HS-27A (cell line): ENCODE measurements at places on chromosomes 4 and X.

DNA sequence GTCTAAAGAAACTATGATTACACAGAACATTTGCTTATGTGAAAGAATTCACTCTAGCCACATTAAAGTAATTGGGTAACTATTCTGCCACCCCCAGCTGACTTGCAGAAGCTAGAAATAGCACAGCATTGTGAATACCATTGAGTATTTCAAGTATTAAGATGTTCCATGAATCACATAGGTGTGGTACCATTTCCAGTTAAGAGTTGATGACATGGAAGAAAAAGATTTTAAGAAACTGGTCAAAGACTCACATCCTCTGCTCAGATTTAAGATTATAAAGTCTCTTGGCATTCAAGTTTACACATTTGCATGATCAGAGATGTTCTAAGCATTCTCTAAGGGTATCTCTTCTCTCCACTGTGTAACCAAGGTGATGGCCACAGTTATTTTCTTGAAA is 287.5 kb downstream of the CAMK2D start:
- peak; percentile 79 for DNase-seq

DNA sequence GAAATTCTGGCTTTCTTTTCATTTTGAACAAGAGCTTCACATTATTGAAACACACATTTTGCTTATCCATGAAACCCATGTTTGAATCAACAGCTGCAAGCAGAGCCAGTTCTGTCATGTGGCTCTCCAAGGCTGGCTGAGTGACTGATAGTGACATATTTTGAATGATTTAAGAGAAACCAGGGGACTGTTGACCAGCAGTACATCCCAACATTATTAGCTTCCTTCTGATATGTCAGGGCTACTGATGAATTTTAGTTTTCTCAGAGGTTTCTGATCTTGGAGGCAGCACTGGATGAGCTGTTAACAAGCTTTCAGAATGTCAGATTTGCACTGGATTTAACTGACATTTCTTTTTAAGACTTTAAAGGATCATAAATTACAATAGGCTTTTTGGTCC is 74.6 kb upstream of the GRXCR1 start:
- no peak for DNase-seq

GRCh38 chr4:47827343-47828047 is 10.4 kb downstream of the CORIN start:
- no peak for DNase-seq

GRCh38 chr4:79964400-79965211 is 108.4 kb downstream of the ANTXR2 start:
- no peak for DNase-seq

DNA sequence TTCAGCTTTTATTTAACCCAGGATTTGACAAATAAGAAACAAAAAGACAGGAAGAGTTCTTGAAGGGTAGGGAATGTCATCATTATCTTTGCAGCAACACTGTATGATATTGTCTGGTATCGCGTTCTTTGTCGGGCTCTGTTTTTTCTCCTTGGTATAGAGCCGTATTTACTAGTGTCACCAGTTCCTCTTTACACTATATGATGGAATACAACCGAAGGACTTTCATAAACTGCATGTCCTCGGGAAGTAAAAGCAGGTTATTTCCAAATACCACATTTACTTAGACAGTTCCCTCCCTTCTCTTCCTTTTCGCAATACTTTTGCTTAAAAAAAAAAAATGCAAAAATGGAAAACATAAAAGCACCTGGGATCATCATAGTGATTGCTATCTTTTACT is 96.6 kb upstream of the IL13RA1 start:
- no peak for DNase-seq

DNA sequence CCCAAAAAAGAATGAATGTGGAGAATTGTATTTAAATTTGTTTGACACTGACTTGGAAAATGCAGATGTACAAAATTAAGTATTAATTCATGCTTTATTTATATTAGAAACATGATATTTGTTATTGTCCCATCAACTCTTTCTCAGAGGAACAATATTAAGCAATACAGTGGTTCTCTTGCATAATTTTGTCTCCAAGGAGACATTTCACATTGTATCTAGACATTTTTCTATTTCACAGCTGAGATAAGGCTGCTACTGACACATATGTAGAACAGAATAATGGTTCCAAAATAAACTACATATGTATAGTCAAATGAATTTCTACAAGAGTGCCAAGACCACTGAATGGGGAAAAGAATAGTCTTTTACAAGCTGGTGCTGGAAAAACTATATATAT is 427.9 kb upstream of the SPANXN1 start:
- no peak for DNase-seq

GRCh38 chr4:16894406-16894805 is 4.0 kb downstream of the LDB2 start:
- no peak for DNase-seq

- DNase-seq = no peak
These were observed 26.0 kb upstream of the BMP2K start for GRCh38 chr4:78749972-78750727.

DNA sequence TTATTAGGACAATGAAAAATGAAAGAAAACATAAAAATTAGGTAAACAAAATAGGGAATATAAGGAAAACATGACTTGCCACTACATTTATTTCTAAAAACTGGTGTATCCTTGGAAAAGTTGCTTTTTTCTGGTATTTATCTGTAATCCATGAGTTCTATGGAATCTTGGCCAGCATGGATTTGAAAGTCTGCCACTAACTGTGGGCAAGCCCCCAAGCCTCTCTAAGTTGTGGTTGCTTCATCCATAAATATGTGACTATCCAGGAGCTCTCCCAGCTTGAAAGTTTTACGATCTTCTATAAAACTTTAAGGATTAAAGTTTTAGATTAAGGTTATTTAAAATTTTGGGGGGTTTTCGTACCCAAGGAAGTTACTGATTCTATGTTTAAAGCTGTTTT is 21.8 kb downstream of the RPS6KA3 start:
- DNase-seq = no peak

- no peak for DNase-seq
These were observed 127.7 kb downstream of the ASB9 start for GRCh38 chrX:15142084-15142715.

DNA sequence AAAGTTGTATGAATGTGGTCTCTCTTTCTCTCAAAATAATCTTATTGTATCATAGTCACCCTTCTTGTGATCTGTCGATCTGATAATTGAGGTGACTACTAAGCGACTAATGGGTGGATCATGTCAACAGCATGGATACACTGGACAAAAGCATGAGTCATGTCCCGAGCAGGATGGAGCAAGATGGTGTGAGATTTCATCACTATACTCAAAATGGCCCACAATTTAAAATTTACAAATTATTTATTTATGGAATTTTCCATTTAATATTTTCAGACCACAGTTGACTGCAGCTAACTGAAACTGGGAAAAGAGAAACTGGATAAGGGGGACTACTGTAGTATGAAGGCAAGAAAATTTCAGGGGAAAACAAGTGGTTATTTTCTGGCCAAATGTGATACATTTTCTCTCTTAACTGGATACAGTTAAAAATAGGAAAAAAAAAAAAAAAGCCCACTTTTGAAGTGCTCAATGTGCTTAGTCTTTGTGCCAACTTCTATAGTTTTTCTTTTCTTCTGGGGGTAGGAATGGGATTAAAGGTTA is 25.3 kb downstream of the FAM241A start:
- peak; percentile 88 for DNase-seq

DNA sequence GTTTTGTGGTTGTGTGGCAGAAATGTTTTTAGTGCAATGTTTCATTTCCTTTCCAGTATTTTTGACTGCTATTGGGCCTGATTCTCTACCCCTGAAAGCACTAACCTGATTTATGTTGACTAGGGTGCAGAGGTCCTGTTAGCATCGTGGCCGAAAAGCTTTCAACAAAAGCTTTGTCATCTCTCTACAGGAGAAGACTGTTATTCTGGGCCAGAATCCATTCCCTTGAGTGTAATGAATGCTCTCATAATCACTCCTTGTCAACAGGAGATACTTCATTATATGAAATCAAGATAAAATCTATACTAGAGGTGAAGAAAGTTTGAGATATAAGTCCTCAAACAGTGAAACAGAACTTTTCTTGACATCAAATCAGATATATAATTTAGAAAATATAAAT is 195.5 kb downstream of the ZNF330 start:
- DNase-seq = no peak

DNA sequence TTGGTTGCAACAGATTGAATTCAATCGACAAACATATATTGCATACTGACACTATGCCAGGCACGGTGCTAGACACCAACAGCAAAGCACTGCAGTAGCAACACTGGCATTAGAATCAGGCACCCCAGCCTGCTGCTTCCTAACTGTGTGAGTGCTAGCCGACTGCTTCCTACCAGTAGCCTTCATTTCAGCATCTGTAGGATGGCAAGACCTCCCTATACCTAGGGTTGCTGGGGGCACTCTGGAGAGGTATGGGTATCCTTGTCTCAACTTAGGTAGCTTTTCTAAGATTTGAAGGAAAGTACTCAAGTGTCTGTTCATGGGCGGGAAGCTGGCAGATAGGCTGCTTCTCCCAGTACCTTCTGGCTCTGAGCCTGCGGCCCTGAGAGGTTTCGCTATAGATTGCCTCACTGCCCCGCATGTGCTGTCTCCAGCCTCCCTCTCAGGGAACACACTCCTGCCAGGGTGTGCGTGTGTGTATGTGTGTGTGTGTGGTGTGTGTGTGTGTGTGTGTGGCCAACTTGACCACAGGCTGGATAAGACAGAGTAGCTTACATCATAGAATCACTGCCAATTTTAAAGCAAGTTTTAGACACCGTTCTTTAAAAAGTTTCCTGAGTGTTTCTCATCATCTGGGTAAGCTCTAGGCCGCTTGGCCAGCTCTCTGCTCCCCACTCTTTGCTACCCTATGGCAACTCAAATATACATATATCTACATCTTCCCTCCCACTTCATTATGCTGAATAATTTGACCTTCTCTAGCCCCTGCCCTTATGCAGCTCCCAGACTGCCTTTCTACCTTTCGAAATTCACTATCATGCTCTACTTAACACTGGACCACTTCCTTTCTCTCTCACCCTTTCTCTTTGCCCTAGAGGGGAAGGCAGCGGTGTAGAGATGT is 97.0 kb upstream of the PJA1 start:
- no peak for DNase-seq

DNA sequence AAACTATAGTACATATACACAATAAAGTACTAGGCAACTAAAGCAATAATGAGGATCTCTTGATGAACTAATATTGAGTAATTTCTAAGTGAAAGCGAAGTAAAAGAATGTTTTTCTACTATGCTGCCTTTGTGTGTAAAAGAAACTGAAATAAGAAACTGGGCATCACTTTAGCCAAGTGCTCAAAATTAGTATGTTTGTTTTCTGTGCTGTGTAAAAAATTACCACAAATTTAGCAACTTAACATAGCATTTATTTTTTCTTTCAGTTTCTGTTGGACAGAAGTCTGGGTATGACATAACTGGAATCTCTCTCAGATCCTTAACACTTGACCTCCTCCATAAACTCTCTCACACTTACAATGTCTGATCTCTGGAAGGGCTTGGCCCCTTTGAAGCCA is 687.1 kb upstream of the MAGEB2 start:
- DNase-seq = no peak

DNA sequence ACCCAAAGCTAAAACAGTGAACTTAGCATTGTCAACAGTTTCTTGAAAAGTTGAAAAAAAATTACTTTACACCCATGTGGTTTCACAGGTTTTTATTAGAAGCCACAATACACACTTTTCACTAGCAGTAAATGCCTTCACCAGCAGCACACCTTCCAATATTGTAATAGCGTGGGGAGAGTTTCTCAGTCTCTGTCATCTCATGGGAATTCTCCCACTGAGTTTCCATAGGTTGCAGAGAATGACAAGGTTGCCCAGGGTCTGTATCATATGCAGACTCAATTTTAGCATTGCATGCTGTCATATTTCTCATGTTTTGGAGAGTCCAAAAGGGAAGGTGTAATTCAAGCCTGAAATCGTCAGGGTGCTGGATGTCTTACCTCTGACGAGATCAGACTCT is 486.1 kb upstream of the TENM3 start:
- DNase-seq = no peak

- no peak for DNase-seq
These were observed 56.4 kb downstream of the STARD8 start for GRCh38 chrX:68703846-68704245.

GRCh38 chr4:107094976-107095375 is 58.9 kb upstream of the DKK2 start:
- DNase-seq = no peak

GRCh38 chr4:16900325-16900724 is 1.9 kb upstream of the LDB2 start:
- no peak for DNase-seq

GRCh38 chrX:86121916-86122315 is 26.3 kb upstream of the DACH2 start:
- DNase-seq = no peak

GRCh38 chr4:75940692-75941253 is at the start of gene NAAA:
NAAA (minus strand) TSS chr4:75941013; CDS start chr4:75940949, 64 bp downstream.
- DNase-seq = peak; percentile 12

DNA sequence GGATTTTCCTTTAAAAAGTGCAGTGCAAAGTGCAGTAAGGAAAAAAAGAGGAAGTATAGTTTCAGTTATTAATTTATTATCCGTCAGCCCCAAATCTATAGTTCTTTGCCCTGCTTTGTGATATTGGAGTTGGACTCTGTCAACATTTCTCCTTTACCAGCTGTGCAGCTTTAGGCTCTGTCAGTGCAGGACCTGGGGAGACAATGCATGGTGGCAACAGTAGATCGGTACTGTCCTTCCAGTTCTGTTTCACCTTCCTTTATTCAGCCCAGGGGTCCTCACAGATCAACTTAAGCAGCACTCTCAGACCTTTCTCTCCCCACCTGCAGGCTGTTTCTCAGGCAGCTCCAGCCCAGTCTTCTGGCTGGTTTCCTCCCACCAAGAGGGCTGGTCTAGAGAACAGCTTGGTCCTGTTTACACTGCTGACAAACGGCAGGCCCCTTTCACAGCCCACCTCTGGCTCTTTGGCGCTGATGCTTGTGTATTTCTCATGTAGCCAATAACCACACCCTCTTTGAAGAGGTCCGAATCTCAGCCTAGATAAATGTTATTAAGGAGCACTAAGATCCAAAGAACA is 71.6 kb downstream of the MCUB start:
- no peak for DNase-seq

DNA sequence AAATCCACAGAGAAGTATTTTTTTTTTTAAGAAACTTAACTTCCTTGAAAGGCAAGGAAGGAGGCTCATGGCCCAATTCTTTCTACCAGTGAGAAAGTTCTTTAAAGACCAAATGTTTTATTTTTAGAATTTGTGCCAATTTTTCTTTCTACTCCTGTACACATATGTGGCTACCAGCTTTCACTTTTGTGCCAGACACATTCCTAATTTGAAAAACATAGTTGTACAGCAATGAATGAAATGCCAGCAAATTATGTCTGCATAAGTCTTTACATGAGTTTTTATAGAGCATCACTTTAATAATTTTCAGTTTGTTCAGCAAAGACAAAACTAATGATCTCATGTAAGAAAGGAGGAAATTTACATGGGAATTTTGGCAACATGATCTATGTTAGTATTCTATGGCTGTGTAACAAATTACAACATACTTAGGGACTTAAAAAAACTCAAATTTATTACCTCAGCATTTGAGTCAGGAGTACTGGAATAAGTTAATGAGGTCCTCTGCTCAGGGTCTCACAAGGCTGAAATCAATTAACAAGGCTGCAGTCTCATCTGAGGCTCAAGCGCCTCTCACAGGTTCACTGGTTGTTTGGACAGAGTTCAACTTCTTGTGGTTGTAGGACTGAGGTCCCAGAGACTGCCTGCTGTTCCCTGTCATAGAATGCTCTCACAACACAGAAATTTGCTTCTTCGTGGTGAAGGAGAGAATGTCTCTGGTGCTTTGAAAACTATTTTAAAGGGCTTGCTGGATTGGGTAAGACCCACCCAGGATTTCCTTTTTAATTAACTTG is 678.2 kb upstream of the FAM241A start:
- DNase-seq = no peak

GRCh38 chr4:92060333-92060732 is 243.4 kb upstream of the GRID2 start:
- no peak for DNase-seq
